ENCODE measurements at places on chromosomes 3 and 15.

DNA sequence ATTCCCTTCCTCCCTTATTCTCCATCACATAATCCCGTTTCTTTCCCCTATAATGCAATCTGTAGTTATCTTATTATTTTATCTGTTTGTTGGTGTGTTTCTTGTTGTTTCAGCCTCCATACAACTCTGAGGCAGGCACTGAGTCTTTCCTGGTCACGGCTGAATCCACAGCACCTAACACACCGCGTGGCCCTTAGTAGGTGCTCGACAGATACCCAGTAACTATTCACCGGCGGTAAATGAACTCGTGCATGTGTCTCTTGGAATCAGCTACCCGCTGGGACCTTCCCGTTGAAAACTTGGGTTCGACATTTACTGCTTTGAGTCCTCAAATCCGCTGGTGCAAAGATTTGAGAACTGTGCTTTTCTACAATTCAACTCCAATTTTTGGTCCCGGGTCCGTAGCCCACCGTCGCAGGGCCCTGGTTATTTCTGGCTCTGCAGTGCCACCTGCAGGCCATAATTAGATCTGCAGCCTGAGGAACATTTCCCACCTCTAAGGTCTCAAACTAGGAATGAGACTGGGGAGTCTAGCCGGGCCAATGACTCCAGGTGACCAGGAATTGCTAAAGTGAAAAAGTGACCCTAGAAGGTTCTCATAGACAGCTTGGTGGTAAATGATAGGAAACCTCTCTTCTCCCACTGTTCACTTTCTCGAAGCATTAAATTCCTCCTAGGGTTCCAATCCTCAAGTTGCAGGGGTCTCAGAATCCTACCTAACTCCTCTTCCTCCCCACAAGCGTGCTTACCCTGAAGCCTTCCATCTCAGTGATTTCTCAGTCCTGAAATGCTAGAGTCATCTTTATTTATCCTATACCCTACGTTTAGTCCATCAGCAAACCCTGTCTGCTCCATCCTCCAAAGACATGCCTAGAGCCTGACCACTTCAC, 40.0 kb upstream of the TRH start:
- peak; percentile 36 for DNase-seq

DNA sequence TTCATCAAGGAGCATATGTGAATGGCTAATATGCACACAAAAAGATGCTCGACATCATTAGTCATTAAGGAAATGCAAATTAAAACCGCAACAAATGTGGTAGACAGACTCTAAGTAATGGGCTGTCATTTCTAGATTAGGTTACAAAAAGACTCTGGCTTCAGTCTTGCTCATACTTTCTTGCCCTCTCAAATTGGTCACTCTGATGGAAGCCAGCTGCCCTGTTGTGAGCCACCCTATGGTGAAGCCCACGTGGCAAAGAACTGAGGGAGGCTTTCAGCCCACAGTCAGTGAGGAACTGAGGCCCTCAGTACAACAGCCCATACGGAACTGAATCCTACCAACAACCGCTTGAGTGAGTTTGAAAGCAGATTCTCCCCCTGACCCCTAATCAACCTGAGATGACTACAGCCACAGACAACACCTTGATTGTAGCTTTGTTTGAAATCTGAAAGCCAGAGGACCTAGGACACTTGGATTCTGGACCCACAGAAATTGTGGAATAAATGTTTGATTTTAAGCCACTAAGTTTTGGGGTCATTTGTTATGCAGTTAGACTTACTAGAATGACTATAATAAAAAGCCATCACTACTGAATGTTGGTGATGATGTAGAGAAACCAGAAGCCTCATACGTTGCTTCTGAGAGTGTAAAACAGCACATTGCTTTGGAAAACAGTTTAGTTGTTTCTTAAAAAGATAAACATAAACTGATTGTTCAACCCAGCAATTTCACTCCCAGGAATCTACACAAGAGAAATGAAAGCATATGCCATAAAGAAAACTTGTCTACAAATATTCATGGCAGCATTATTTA, 45.7 kb downstream of the EHHADH start:
- no peak for DNase-seq

DNA sequence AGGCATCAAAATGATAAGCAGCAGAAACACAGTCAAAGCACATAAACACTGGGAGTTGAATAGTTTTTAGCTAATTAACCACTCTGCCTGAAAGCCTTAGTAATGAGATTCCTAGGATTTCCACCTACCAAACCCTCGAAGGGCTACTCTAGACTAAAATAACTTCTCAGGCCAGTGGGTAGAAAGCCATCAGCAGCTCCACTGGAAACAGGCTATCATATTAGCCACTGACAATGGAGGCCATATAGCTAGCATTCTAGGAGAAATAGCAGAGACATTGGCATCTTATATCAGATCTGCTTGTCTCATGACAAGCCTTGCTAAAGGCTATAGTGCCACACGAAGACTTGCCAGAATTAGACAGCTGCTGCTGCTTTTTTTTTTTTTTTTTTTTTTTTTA, 4.5 kb upstream of the CAPN3 start:
- DNase-seq: no peak

- DNase-seq: no peak
Measured at GRCh38 chr3:88220126-88220525, 70.4 kb downstream of the C3orf38 start.
